ENCODE measurements at places on chromosomes 2 and 18. TPM values are rescaled to one million over a fixed set of nuclear protein-coding genes. Genes with fewer than 3 reads are reported as not detected.

The PSMD14 gene
- 93.7 TPM for total RNA-seq

The IMPA2 gene
- total RNA-seq = 37.6 TPM

The LOXHD1 gene
- total RNA-seq = not detected

The HOXD13 gene
- not detected for total RNA-seq

The REG3A gene
- not detected for total RNA-seq

The FAM110C gene
- 0.13 TPM for total RNA-seq

The CCDC141 gene
- total RNA-seq = 0.10 TPM

The AFF3 gene
- 2.2 TPM for total RNA-seq

The SETBP1 gene
- 0.23 TPM for total RNA-seq

The ERICH2 gene
- 0.74 TPM for total RNA-seq

The IMP4 gene
- 104 TPM for total RNA-seq

The PTPRN gene
- total RNA-seq = not detected

The ENOSF1 gene
- total RNA-seq = 53.7 TPM

The ACTG2 gene
- total RNA-seq = 0.23 TPM

The SCYGR4 gene
- not detected for total RNA-seq

The ZBTB7C gene
- 0.03 TPM for total RNA-seq

The GMPPA gene
- total RNA-seq = 66.2 TPM

The DNMT3A gene
- total RNA-seq = 29.3 TPM

The SF3B6 gene
- 129 TPM for total RNA-seq

The FOXI3 gene
- not detected for total RNA-seq

The MDH1B gene
- total RNA-seq = 0.85 TPM

The WNT10A gene
- 9.2 TPM for total RNA-seq

The LYPD6B gene
- total RNA-seq = 2.2 TPM

The MCFD2 gene
- 84.9 TPM for total RNA-seq

The REG3G gene
- total RNA-seq = not detected

All from Panc1 (cell line).